ENCODE measurements at places on chromosomes 2 and 18.

DNA sequence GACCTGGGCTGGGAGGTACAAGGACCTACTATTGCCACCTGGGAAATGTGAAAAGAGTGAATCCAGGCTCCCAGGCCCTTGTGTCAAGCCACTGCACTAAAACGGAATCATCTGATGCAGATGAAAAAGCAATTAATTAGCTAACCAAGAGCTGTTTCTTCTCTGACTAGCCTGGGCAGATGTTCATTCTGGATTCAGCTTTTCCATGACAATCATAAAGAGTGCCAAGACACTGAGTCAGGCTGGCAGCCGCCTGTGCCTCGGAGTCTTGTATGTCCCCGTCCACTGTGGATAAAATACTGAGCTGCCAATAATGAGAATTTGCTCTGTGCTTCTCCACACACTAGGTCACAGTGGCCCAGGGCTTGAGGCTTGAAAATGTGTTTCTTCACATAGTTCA is 21.7 kb upstream of the LCLAT1 start:
- DNase-seq = no peak

DNA sequence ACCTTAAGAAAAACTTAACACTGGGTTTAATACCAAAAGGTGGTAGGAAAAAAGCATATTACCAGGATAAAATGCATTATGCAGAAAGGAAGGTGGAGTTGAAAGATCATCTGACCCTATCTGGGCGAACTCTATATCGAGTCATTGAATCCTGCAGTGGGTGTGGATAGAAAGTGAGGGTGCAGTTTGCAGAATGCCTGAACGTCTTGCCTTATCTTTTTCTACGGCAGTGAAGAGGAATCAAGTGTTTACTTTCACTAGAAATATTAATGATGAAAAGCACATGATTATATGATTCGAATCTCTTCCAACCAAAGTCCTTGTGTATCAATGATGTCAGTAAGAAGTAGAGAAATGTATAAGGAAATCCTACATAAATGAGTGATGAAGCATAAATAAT is 4.3 kb upstream of the CAVIN2 start:
- no peak for DNase-seq

- DNase-seq = no peak
These were observed 1388.8 kb downstream of the DSC3 start for GRCh38 chr18:29653671-29654215.

DNA sequence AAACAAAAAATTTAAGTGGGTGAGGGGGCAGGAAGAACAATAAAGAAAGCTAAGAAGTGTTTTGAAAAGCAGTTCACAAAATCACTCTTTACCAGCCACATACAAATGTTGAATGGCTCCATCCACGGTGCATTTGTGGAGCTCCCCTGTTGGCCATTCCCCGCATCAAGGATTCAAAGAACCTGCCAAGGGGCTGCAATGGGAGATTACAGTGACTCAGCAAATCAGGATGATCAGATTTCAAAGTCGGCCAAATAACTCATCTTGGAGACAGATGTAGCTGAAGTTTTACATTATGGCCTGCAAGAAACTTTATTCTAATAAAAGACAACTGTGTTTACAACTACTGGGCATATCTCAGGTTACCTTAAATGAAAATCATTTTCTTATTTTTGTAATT is 26.9 kb downstream of the COL4A3 start:
- DNase-seq = no peak

DNA sequence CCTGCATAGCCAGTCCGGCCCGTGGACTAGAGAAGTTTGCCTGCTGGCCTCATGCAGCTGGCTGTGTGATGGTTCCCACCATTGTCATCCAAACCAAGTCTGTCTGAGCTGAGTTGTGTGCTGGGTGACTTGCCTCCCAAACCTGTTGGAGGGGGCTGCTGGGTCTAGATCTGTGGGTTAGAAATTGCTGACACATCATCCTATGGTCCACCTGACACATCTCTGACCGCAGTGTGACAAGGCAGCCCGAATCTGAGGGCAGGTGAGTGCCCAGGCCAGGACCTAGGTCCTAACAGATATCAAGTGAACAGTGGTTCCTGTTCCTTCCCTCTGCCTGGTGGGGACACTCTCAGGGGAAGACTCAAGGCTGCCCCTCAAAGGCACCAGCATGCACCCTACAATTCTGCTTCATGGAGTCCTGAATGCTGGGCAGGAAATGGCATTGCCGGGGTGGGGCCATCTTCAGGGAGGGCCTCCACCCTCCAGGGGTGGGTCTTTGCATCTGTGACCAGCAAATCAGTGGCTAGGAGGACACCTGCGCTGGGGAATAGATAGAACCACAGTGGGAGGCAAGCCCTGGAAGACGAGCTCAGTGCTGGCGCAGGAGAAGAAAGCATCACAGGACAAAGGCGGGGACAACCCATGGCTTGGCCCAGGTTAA is 117.9 kb upstream of the ID2 start:
- no peak for DNase-seq

DNA sequence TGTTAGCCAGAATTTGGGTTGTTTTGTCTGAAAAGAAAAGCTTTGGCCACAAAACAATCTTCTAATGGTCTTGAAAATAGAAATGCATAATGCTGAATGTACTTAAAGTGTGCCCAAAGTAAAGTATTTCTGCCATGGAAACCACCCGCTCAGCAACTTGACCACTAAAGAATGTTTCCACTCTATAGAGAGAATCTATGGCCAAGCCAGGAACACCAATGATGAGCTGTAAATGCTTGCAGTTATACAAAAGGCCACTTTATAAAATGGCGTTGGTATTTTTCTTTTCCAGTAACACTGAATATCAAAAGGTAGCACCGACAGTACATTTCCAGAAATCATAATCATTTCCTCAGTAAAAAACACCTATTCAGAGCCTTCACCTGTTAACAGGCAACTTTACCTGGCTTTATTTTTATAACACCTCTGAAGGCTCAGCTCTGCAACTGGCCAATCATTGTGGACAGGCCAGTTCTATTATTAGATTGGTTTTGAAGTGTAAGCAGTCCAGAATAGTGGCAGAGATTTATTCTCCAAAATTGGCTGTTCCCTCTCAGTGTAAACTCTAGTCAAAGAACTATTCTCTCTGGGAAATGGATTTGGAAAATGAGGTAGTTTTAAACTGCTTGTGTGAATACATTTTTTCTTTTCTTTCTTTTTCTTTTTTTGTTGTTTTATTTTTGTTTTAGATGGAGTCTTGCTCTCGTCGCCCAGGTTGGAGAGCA is 36.1 kb downstream of the SLC40A1 start:
- DNase-seq = no peak
